Hematopoietic multipotent progenitor cell treated with erythropoietin and hydrocortisone succinate and interleukin-3 and kit ligand, for 6 days (in vitro differentiated cells): ENCODE measurements at places on chromosomes 11 and 22.

GRCh38 chr11:25838918-25839625 is 492.9 kb upstream of the ANO3 start:
- no peak for DNase-seq

DNA sequence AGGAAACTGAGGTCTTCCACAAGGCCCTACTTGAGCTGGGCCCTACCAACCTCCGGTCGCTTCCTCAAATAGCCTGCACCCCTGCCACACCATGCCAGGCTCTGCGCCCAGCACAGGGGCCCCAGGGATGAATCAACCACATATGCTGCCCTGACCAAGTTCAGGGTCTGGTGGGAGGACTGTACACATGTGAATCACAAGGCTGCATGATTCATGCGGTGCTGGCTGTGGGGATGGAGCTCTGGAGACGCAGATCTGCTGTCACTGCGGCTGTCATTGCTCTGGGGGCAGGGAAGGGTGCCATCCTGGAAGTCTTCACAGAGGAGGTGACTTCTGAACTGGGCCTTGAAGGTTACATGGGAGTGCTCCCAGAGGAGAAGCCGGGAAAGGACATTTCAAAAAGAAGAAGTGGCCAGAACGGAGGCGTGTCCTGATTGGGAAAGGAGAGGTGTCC is 21.5 kb downstream of the CYTH4 start:
- DNase-seq, result peak; percentile 68

GRCh38 chr22:18156878-18157713 is 7.1 kb downstream of the USP18 start:
- peak; percentile 72 for DNase-seq

DNA sequence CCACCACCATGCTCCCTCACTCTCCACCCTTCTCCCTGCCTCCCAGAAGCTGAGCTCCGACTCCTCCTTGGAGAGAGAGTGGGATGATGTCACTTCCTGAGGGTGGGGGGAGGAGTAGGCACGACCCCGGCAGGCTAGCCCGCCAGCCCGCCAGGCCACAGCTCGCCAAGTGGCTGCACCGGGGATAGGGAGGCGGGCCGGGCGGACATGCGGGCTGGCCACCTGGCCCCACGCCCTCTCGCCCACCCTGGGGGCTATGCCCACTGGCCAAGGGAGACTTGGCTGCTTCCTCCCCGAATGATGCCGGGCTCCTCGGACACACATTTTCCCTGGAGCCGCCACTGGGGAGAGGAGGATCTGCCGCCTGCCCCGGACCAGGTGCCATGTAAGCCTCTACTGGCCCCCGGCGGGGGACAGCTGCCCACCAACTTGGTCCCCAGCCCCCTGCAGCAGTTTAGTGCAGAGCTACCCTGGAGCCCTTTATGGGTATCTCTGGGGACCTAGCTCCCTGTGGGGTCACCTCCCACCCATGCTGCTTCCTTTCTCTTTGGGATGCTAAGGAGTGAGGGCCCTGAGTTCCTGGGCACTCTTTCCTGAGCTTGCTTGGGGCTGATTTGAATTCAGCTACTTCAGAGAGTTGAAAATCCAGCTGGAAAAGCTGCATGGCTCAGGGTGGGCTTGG is 33.7 kb upstream of the MYRF start:
- DNase-seq, result no peak

DNA sequence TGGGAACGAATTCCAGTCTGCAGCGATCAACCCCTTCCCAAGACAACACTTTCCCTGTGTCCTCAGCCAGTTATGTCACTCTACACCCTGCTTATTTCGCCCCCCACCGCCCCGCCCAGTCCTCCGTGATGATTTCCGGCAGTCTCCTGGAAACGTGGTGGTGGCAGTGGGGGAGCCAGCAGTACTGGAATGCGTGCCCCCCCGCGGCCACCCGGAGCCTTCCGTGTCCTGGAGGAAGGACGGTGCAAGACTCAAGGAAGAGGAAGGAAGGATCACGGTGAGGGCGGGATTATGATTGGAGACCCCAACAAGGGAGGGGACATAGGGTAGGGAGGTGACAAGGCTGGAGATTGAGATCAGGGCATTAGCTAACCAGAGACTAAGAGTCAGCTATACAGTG is 4.1 kb downstream of the ROBO3 start:
- no peak for DNase-seq
